Stimulated activated CD4-positive, alpha-beta T cell treated with anti-CD3 and anti-CD28 coated beads, TNF-alpha, amount 100 ng/mL, for 1 hour (primary cell): ENCODE measurements at places on chromosomes 12 and 14.

DNA sequence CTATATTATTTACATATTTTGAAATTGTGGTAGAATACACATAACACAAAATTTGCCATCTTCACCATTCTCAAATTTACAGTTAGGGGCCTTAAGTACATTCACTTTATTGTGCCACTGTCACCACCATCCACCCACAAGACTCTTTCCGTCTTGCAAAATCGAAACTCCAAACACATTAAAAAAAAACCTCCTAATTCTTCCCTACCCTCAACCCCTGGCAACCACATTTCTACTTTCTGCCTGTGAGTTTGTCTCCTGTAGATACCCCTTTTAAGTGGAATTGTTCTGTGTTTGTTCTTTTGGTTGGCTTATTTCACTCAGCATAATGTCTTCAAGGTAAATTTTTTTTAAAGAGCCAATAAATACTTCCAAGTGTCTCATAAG is 31.6 kb upstream of the AMIGO2 start:
- DNase-seq, result no peak

DNA sequence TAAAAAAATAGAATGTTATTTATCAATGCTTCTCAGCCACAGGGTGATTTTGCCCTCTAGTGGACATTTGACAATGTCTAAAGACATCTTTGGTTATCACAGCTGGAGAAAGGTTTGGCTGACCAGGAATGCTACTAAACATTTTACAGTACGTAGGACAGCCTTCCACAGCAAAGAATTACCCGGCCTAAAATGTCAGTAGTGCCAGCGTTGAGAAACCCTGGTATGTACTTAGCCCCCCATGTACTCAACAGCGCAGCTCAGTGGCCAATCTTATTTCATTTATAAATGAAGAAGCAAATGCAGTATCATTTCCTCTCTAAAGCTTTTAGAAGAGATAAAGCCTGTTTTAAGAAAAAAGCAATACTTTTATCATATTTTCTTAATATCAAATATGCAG is 5.8 kb downstream of the MARK3 start:
- no peak for DNase-seq

- DNase-seq, result no peak
These were observed 5.9 kb upstream of the B3GNT4 start for GRCh38 chr12:122197612-122197966.

DNA sequence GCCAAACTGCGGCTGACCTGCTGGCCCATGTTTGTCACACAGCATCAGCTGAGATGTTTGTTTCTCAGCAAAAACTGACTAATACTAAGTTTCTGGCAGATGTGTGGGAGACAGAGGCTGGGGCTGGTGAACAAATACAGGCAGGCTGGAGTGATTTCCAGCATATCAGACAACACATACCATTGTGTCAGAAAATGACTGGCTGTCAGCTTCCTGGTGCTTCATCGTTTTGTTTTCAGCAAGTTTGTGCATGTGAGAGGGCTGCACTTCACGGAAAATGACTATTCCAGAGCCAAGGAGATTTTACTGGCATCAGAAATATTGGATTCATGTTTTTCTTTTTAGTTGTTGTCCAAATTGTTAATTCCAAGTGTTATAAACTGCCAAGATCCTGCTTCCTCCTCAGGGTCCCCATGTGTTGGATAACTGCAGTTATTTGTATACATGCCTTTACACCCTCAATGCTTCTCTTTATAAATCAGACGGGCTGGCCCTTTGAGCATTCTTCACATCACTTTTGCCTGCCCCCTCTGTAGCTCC is 145.7 kb downstream of the GALC start:
- no peak for DNase-seq

DNA sequence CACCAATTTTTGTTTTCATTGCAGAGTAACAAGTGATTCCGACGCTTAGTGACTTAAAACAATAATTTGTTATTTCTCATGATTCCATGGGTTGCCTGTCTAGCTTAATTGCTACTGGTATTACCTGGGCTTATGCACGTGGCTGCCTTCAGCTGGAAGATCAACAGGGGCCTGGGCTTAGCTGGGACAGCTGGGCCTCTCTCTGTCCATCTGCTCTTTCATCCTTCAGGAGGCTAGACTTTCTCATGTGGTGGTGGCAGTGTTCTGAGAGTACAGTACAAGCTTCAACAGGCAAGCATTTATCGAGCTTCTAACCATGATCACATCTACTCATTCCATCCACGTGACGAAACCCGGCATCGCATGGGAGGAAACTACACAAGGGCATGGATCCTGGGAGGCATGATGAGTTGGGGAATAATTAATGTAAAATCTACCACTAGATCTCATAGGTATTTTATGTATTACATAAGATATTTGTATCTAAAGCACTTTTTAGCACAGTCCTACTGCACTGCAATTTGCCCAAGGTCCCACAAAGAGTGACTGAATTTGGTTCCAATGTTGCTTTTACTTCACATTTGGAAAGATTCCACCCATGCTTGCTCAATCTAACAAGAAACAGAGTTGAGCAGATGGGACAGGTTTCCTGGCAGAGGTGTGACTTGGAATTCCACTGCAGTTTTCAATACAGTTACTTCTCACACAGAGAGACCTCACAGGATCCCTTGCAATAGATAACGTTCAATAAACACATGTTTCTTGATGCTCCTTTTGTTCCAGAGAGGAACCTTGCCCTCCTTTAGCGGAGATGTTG is 153.1 kb upstream of the FRMD6 start:
- DNase-seq, result no peak

GRCh38 chr12:90207799-90208198 is 499.2 kb upstream of the ATP2B1 start:
- DNase-seq, result no peak

GRCh38 chr12:47949441-47950341 is 13.7 kb upstream of the TMEM106C start:
- no peak for DNase-seq

GRCh38 chr12:93798279-93799151 is 121.3 kb downstream of the CRADD start:
- DNase-seq, result no peak

DNA sequence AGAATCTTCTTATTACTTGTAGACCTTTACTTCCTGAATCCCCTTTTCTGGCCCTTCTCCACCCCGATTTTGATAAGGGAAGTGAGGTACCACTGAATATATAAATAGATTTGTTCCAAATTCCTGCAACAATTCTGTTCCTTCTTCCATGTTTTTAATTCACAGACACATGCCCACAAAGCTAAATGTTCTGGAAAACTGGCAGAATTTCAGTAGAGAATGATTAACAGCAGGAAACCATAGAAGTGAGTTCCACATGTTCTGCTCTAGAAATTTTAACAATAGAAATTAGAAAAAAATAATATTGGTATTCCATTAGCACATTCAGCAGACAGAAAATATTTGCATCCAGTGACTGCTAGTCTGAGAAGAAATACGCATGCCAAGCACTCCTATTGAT is 139.6 kb downstream of the SLC2A13 start:
- DNase-seq, result no peak
